Hepatocyte (in vitro differentiated cells): ENCODE measurements at places on chromosomes 1 and 21. TPM values are rescaled to one million over a fixed set of nuclear protein-coding genes. Genes with fewer than 3 reads are reported as not detected.

DNA sequence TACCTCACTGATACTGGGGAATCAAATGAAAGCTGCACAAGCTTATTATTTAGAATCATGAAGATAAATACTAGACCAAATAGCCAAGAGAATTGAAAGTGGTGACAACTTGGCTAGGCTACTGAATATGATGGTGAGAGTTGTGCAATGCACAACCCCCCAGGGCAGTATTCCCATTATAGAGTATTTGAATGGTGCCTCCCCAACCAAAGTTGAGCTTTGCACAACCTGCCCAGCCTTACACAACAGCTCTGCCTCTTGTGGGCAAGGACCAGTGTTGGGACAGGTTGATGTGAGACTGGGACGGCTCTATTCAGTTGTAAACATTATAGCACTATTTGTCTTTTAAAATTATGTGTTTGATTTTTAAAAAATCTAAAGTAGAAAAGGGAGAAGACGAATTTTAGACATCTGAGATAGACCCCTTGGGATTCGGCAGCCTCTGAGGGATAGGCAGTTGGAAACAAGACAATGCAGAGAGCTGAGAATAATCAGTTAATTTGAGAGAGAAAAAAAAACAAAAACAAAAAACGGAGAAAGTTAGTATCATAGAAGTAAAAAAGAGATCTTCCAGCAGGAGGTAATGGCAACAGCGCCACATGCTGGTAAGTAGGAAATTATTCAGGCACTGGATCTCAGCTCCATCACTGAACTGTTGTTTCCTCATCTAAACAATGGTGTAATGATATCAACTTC lies 91.0 kb upstream of the KCNA3 start:
- DNase-seq: peak; percentile 65

DNA sequence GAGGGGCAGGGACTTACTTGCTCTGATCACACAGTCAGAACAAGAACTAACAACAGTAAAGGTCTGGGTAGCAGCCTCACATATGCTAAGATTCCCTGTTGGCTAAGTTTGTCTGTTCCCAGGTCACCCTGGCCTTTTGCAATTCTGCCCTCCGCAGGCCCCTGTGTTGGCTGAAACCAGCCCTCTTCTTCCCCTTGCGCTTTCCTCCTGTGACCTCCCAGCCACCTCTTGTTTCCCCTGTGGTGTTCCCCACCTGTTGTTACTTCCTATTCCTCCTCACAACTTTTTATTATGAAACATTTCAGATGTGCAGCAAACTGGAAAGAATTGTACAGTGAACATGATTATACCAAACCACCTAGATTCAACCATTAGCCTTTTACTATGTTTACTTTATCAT lies 23.4 kb downstream of the MAPKAPK2 start:
- no peak for DNase-seq

DNA sequence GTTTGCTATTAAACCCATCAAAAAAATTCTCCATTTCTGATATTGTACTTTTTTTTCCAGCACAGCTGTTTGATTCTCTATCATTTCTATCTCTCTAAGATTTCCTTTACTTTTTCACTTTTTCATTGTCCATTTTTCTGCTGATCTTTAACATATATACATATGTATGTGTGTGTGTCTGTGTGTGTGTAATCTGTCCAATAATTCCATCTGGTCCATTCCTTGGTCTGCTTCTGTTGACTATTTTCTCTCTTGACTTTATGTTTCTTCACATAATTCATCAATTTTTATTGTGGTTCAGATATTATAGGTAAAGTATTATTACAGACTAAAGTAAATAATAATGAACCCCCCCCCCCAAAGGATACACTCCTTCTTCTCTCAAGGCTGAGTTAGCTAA lies 84.2 kb downstream of the RGS7 start:
- no peak for DNase-seq

DNA sequence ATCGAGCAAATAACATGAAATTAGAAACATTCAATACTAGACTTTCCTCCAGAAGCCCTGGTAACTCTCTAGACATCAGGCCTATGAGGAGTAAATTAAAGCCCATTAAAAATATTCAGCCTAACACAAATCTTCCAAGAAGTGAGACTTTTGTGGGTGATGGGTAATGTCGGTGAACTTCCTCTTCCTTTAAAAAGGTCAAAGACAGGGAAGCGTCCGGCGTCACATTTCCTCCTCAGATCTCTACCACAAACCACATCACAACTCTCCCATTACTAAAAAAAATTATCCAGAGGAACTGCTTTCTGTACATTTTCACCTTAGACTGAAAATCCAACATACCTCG lies 1.4 kb downstream of the EIF4G3 start:
- peak; percentile 21 for DNase-seq

GRCh38 chr1:32540605-32541004 lies 1.4 kb downstream of the ZBTB8A start:
- no peak for DNase-seq

Gene MYOG
- polyA plus RNA-seq: not detected in 2 replicates

DNA sequence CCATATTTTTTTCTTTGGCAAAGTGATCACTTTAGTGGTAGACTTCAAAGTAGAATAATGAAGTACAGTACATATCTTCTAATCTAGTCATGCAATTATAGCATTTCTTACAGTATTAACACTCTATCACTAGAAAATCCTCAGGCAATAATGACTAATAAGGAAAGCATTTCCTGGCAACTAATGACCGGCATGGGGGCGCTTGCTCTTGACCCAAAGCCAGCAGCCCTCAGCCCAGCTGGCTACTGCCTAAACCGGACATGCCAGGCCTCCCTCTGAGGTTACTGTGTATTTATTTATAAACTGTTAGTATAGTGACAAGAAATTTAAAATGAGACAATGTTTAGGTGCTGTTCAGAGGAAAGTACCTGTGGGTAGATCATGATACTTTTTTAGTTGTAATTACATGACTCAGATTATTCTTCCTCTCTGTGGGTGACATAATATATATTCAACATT lies 633.8 kb downstream of the PTPRC start:
- DNase-seq: peak; percentile 15

Gene SPRR5
- not detected in 2 replicates for polyA plus RNA-seq
